Left renal pelvis (tissue), 4 donors: ENCODE measurements at places on chromosomes 2 and 18. TPM values are rescaled to one million over a fixed set of nuclear protein-coding genes. Genes with fewer than 3 reads are reported as not detected.

Gene NPPC
- polyA plus RNA-seq = 0.46 TPM

Gene CCDC102B
- 8.5 TPM for polyA plus RNA-seq

Gene ALPI
- polyA plus RNA-seq = 0.09 TPM

Gene CRYBA2
- not detected for polyA plus RNA-seq

Gene CLEC4F
- polyA plus RNA-seq = 0.15 TPM

Gene ABCG8
- 1.2 TPM for polyA plus RNA-seq

Gene SLC14A1
- 9.9 TPM for polyA plus RNA-seq

Gene BCL11A
- 14.6 TPM for polyA plus RNA-seq

Gene B4GALT6
- polyA plus RNA-seq = 14.7 TPM

Gene GPR75
- 1.8 TPM for polyA plus RNA-seq

Gene REG3G
- not detected for polyA plus RNA-seq

Gene COBLL1
- polyA plus RNA-seq = 158 TPM

Gene RGPD8
- polyA plus RNA-seq = 3.2 TPM

Gene TM4SF20
- 0.10 TPM for polyA plus RNA-seq

Gene SNORC
- 2.0 TPM for polyA plus RNA-seq

Gene SLC23A3
- polyA plus RNA-seq = 24.8 TPM

Gene SLC5A7
- polyA plus RNA-seq = 2.6 TPM

Gene SCN2A
- polyA plus RNA-seq = 5.8 TPM

Gene PLGLB2
- polyA plus RNA-seq = 5.0 TPM

Gene KRTCAP3
- polyA plus RNA-seq = 2.7 TPM

Gene CD302
- 34.1 TPM for polyA plus RNA-seq

Gene DPYSL5
- 6.8 TPM for polyA plus RNA-seq
